Stimulated activated CD4-positive, alpha-beta T cell treated with anti-CD3 and anti-CD28 coated beads, Interleukin-2, amount 100 ng/mL, for 24 hours (primary cell): ENCODE measurements at places on chromosomes 11 and 22.
A peak's percentile ranks its signal among the peaks of the same experiment; 100 is the strongest.

- no peak for DNase-seq
Measured at GRCh38 chr11:111456859-111457730, 55.1 kb downstream of the BTG4 start.

GRCh38 chr11:3836903-3837302 lies 3.9 kb downstream of the RHOG start:
- DNase-seq, result peak; percentile 50

- no peak for DNase-seq
Measured at GRCh38 chr11:14455648-14456430, 43.8 kb downstream of the COPB1 start.

GRCh38 chr11:131190446-131190845 lies 180.0 kb upstream of the NTM start:
- no peak for DNase-seq

DNA sequence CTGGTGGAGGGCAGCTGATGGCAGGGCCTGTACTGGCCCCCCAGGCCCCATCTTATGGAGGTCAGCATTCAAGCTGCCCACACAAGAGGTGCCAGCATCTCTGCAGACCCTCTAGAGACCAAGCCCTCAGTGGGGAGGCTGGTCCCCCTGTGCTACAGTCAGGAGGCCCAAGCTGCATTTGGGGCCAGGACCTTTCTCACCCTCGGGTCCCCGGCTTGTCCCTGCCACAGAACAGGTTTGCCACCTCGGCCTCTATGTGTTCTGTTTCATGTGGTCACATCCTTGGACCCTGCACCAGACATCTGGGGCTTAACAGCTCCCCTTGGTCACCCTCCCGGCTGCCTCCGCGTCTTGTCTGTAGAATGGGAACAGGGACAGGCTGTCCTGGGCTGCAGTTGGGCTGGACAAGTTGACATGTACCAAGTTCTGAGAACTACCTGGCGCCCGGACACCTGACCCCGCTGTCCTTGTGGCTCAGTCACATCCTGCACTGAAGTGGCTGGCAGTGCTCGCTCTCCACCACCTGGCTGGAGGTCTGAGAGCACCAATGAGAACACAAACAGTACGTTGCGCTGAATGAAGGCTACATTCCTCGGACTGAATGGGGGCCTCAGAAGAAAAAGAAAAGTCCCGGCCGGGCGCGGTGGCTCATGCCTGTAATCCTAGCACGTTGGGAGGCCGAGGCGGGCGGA lies 2.7 kb upstream of the PLXNB2 start:
- no peak for DNase-seq

DNA sequence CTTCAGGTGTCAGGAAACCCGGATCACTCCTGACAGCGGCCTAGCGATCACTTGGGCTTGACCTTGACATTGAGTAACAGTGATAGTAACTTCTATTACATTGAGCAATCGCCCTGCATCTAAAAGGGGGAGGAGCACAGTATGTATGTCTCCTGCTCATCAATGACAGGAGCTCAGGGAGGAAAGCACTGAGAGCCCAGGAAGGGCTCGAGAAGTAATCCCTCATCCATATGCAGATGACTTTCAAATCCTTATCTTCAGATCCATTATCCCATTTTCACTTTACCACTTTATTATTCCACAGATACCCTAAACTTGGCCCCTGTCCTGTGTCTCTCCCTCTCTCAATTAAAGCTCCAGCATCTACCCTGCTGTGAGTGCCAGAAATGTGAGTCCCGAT lies 47.8 kb downstream of the ABTB2 start:
- no peak for DNase-seq

DNA sequence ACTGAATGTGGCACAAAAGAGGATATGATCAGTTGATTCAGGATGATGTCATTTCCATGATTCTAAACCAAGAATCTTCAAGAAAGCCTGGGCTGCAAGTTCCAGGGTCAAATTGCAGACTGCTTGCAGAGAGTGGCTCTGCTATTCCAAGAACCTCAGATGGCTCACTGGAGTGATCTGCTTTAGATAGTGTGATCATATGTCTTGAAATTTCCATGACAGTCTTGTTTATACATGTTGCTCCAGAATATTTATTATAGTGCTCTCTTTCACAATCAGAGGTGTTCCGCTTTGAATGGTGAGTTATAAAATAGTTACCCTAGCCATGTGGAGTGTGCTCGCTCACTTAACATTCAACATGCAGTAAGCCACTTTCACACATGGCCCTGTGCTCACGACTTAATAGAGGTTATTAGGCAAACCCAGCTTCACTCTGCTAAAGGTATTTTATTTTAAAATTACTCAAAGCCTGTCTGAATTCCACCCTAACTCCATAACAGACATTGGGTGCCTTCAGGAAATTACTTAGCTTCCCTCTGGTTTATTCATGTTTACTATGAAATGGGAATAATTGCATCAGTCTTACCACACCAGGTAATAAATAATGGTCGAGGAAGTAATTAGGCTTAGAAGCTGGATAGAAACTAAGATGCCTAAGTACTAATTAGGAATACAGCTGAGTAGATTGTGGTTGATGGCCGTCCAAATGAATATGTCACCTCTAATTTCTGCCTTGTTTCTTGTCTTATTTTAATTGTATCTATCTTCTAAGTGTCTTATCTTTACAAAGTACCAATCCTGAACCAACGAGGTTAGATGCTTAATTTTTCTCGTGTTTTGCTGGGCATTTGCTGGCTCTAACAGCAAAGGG lies 187.9 kb downstream of the ETS1 start:
- DNase-seq, result no peak

DNA sequence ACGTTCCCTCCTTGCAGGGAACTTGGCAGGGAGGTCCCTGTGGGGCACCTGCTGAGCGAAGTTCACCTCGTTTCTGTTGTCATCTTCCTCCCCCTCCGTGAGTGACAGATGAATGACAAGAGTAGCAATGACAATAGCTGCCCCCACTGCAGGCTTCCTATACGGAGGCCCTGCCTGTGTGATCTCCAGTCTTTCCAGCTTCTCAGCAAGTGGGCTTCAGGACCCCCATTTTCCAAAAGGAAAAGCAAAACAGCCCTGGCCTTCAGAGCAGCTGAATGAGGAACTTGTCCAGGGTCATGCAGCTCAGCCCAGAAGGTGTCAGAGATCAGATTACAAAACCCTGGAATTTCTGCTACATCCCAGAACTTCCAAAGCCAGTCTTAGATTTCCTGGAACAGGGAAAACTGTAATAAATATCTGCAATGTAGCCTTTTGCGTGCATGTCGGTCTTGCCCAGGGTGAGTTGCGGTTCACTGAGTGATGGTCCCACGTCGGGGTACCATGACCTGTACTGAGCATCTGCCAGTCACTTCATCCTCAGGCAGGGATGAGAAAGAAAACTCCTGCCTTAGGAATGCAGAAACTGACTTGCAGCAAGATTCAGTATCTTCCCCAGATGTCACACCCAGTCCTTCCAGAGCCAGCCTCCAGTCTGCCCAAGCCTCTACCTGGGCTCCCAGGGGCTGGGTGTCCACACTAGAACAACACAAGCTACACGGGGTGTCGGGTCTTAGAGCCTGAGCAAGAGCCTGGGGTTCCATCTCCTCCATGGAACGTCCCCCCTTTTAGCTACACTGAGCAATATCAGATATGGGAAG lies 1457.0 kb downstream of the BRD1 start:
- DNase-seq, result no peak

DNA sequence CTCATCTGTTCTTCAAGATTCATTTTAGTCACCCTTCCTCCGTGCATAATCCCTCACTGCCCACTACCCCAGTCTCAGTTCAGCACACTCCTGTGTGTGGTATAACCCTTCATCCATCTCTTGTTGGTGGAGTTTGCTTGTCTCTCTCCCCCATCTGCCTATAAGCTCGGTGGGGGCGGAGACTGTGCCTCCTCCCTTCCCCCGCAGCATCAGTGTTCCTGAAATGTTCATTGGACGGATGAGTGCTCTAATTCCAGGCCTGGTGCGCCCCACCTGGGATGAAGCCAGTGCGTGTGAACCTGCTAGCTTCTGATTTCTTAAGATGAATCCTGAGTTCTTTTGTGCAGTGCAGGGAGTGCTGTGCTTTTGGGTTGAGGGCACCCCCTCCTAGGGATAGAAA lies 100.0 kb downstream of the GRIK4 start:
- no peak for DNase-seq

GRCh38 chr11:114110952-114111947 lies 51.7 kb downstream of the ZBTB16 start:
- no peak for DNase-seq

DNA sequence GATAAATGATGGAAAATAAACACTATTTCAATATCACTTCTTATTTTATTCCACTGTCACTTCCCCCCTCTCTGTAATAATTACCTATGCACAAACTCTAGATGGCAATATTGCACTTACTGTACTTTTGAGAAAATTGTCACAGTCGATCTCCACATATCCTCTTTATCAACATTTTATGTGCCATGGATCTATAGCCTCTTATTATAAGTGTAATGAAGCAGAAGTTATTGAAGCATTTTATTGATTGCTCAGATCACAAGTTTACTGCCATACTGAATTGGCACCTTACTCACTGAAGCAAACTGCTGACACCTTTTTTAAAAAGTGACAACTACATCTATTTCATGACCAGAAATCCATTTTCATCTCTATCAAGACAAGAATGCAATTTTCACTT lies 133.4 kb downstream of the DCDC1 start:
- no peak for DNase-seq

DNA sequence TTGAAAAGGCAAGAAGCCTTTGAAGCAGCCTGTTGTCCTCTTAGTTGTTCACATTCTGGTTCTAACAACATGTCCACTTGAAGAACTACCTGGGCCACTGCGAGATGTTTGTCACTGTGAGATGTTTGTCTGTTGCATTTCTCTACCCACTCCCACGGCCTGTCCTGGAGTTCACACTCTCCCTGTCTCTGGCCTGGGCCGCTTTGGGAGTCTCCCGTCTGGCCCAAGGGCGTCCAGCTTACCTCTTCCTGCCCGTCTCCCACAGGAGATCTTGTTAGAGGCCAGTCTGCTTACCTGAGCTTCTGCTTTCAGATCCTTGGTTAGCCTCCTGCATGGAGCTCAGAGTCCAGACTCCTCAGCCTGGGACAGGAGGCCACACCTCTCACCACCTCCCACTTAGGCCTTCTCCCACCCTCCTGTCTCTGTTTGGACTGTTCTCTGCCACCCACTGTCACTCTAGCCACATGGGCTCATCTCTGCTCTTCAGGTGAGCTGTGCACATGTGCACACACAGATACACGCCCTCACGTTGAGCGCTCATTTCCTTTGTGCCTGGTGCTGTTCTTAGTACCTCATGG lies 66.0 kb downstream of the TBC1D22A start:
- no peak for DNase-seq

DNA sequence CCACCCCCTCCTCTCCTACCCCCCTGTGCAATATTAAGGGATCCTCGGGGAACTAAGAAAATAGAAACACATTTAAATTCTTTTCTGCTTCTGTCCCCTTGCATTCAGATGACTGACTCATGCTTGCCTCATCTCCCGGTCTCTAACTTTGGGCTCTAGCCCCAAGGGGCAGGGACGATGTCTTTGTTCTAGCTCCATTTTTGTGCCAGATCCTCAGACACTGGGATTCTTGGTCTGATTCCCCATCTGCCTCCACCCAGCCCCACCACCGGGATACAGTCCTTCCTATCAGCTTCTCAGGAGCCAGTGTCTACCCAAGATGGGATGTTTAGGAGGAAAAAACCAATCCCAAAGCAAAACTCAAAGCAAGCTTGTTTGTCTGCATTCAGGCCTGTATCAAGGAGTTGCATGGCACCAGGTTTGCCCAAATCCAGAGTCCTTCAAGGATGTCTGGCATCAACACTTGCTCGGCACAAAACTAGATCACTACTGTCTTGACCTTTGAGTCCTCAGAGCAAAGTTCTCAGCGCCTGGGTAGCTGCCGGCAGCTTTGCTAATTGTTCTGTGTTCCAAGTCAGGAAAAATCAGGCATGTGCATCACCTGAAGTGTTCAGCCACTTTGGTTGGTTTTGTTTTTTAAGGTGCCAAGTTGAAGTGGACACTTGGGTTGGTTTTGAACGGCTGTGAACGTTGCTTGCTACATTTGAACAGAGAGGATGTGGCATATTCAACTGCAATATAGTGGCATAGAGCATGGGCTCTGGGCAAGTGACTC lies 212.8 kb downstream of the DSCAML1 start:
- DNase-seq, result no peak

DNA sequence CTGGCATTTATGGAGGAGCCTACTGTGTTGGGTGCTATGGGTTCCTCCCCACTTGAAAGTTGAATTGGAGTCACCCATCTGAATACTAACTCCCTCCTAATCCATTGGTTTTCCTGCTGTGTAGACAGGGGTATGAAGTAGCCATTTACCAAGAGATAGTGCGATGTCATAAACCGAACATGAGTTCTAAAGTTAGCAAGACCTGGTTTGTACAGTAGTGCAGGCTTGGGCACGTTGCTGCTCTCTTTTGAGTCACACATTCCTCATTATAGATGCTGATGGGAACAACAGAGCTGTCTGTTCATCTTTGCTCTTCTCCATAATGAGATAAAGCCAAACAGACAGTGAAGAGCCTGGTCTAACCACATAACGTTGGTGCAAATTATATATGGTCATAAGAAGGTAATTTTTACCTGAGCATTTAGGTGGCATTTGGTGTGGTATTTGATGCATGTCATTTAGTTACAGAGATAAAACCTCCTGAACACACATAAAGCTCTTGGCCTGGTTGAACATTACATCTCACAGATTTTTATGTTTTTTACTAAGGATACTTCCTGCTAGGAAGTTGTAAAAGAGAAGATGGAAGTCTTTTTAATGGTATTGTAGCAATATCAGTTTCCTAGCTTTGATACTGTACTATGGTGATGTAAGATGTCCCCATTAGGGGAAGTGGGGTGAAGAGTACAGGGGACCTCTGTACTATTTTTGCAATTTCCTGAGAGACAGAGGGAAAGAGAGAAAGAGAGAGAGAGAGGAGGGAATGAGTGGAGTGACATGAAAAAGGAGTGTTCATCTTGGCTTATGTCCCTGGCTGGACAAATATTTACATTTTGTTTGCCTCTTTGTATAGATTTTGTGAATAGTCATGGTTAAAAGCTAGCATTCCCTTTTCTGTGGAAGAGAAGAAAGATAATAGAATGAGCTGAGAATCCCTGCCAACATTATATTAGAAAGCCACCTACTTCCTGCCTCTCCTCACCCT lies 27.9 kb downstream of the GRAP2 start:
- DNase-seq, result no peak

GRCh38 chr11:59247531-59248227 lies 35.0 kb upstream of the MPEG1 start:
- DNase-seq, result no peak

- no peak for DNase-seq
Measured at GRCh38 chr11:105226766-105227165, 87.2 kb upstream of the CARD18 start.

GRCh38 chr11:70315716-70316115 lies 45.2 kb downstream of the PPFIA1 start:
- DNase-seq, result no peak

GRCh38 chr22:28905256-28905832 lies 22.0 kb downstream of the ZNRF3 start:
- no peak for DNase-seq

GRCh38 chr11:122264121-122264520 lies 148.1 kb upstream of the BLID start:
- DNase-seq, result no peak

DNA sequence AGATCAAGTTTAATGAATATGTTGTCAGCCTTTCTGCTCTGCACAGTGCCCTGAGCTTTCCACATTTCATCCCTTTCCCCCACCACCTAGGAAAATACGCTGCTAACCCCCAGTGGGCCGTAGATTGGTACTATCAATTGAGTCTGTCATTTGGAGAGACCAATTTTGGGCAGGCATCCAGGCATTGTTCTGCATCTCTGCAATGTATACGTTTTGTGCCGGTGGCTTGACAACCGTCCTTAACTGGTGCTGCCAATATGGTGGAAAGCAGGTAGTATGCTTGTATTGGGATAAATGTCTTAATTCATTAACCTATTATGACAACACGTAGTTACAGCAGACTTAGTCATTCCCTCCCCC lies 1.3 kb downstream of the ELMOD1 start:
- DNase-seq, result no peak
